ENCODE measurements at places on chromosomes 1 and 21.

GRCh38 chr1:229843627-229844238 is 217.7 kb downstream of the URB2 start:
- no peak for DNase-seq

DNA sequence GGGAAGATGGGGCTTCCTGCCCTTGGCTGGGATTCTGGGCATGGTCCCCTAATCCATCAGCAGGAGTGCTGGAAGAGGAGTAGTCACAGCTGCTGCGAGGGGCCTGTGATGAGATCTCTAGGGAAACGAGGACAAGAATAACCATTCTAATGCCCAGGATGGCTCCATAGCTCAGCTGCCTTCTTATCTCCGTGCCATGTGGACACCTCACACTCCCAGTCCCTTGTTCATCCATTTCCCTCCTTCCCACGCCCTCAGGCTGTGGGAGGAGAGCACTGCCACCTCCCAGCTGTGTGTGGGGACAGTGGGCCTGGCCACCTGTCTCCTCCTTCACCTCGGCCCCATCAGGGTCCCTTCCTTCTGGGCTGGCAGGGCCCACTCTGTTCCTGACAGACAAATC is 16.1 kb upstream of the ETV3 start:
- DNase-seq: no peak

- DNase-seq: no peak
These were observed 208.4 kb downstream of the OMA1 start for GRCh38 chr1:58338081-58338480.

DNA sequence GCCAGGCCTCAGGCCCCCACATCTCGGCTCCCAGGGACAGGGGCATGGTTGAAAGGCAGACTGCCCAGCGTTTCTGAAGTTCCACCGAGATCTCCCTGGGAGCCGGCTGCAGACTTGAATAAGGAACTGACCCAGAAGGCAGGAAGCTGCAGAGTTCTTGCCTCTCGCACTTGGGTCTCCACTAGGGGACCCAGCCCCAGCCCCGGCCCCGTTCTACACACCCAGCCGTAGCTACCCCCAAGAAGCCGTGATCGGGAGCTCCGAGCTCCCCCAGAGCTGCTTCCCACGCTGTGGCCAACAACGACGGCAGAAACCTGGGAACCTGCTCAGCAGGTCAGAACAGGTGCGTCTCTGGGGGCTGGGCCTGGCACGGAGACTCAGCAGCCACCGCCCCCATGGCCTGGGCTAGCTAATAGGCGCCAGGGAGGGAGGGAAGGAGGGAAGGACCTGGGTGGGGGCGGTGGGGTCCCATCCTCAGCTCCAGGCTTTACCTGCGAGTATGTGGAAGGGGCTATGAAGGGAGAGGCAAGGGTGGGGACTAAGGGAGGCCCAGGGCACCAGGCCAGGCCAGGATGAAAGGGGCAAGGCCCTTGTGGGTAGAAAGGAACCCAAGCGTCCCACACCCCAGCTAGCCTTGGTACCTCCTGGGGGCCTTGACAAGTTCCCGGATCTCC is at the start of gene NECTIN4:
Gene NECTIN4 (minus strand): TSS at position 308 of the 674 bp plus-strand sequence. CDS start 262 bp downstream, at position 46.
- DNase-seq: no peak

DNA sequence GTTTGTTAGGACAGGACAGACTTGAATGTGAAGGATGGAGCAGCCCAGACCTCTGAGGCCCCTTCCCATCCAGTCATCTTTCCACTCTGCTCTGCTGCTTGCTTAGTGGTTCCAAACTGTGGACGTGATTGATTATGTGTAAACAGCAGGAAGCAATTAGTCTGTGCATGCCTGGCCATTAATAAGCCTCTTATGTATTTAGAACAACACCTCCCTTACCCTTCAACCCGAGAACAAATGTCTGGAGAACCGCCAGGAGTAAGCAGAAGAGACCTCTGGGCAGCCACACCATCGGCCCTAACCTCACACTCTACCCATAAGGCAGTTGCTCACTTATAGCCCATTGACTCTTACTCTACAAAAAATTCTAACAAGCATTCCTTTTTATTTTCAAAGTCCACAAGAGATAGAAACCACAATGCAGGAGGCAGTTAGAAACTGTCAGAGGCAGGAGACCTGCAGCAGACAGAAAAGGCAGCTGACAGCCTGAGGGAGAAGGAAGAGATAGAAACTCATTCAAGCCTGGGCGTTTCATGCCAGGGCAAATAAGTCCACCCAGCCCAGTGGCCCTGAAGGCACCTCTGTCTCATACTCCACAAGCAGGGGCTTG is 5.8 kb upstream of the EPHA8 start:
- no peak for DNase-seq

DNA sequence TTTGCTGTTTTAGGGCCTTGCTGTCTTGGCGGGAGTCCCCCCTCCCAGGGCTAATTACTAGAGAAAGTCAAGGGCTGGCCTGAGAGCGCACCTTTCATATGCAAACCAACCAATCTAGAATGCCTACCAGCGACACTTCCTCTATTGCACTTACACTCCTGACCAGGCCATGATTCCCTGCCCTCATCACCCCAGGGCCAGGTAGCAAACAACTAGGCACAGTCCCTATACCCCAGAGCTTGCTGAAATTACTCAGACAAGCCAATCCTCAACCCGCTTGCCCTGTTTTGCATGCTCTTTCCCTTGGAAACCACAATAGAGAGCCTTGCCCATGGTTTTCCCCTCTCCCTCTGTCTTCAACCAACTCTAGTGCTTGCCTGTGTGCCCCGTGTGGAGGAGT is 70.3 kb downstream of the URB2 start:
- DNase-seq: no peak

DNA sequence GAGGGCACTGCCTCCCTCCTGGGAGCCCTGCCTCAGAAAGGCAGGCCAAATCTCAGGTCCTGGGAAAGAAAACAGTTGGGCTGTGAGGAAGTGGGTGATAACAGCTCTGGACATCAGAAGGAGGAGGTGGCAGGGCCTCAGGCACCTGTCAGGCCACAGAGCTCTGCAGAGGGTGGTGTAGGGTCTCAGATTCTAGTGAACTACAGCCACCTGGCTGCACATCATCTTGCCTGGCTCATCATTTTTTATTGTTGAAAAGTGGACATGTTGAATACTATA is 15.3 kb upstream of the ZNF678 start:
- DNase-seq: no peak

GRCh38 chr1:236853921-236854604 is 59.0 kb downstream of the MTR start:
- no peak for DNase-seq

DNA sequence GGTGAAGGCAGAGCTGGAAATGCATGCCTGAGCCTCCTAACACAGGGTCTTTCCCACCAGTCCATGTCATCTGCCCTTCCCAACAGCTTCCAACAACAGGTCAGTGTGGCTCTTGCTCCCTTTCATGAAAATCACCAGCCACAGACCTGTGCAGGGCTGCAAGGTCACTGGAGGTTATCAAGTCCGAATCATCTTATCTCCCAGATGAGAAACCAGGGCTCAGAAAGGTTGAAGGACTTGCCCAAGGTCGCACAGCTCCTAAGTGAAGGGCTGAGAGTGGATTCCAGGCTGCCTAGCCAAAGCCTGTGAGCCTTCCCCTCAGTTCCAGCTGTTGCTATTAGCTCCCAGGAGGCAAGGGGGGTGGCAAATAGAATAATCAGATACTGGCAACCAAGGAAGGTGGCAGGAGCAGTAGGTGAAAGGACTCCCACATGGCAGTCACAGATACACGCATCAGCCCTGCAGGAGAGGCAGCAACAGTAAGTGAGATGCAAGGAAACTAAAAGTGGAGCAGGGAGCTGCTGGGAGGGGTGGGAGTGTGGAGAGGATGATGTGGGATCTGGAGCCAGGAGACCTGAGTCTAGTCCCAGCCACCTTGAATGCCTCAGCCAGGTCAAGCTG is 74.2 kb downstream of the SSBP3 start:
- DNase-seq: no peak

DNA sequence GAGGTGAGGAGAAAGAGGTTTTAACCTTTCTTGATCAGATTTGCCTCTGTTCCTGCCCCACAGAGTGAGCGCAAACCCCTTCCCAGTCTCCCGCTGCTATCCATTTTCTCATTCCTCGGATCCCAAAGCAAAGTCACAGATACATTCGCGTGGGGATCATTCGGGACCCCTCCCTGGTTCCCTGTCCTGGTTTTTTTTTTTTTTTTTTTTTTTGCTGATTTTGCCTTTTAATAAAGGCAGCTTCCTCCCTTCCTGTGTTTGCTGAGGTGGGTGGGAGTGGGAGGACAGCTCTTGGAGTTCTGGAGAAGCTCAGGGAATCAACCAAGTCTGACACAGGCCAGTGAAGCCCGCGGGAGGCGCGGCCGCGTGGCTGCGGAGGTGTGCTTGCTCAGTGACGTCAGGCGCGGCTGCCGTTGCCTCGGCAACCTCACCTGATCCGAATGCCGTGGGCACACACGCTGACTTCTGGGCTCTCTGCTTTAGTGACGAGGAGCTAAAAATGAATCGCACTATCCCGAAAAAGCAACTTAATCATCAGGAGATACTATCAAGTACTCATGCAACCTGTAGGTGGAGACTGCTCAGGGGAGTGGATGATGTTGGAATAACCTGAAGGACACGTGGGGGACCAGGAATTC is 106.4 kb downstream of the TBX19 start:
- DNase-seq: peak; percentile 35

DNA sequence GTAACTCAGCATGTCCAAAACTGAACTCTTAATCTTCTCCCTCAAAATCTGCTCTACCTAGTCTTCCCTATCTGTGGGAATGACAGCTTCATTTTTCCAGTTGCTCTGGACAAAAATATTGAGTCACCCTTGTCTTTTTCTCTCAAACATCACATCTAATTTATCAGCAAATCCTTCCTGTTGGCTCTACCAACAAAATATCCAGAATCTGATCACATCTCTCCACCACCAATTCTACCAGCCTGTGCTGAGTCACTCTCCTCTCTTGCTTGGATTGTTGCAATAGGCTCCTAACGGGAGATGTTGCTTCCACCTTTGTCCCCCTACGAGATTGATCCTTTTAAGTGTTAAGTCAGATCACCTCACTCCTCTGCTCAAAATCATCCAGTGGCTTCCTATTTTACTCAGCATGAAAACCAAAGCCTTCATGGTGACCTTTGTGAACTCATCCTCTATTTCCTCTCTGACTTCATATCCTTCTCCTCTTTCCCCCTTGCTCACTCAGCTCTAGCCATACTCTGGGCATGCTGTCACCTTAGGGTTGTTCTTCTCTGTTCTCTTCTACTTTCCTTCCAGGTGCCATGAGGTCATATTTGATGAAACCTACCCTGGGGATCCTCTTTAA is 21.5 kb upstream of the SMYD2 start:
- DNase-seq: no peak

DNA sequence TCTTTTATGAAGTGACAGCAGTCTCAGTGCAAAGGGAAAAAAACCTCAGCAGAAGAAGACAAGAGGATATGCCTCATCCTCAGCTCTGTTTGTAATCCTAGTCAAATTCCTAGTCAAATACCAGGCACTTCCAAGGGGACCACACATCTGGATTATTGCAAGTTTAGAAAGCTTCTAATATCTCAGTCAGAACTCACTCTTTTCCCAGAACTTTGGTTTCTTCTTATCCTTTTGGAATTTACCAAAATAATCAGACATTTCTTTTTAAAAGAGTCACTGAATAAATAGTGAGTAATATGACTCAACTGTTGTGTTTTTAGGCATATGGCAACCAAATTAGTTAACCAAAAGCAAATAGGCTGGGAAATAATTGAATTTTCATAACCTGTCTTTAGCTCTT is 47.8 kb downstream of the PRRX1 start:
- DNase-seq: no peak

GRCh38 chr1:153646672-153647345 is 11.7 kb upstream of the SNAPIN start:
- DNase-seq: no peak

GRCh38 chr1:36467027-36467410 is 2.8 kb upstream of the MRPS15 start:
- DNase-seq: no peak

- DNase-seq: no peak
These were observed 36.4 kb upstream of the BCL9 start for GRCh38 chr1:147504801-147505311.

- no peak for DNase-seq
These were observed 202.5 kb downstream of the C1orf94 start for GRCh38 chr1:34378968-34379856.

GRCh38 chr1:63779338-63780211 is 5.8 kb downstream of the ROR1 start:
- no peak for DNase-seq

DNA sequence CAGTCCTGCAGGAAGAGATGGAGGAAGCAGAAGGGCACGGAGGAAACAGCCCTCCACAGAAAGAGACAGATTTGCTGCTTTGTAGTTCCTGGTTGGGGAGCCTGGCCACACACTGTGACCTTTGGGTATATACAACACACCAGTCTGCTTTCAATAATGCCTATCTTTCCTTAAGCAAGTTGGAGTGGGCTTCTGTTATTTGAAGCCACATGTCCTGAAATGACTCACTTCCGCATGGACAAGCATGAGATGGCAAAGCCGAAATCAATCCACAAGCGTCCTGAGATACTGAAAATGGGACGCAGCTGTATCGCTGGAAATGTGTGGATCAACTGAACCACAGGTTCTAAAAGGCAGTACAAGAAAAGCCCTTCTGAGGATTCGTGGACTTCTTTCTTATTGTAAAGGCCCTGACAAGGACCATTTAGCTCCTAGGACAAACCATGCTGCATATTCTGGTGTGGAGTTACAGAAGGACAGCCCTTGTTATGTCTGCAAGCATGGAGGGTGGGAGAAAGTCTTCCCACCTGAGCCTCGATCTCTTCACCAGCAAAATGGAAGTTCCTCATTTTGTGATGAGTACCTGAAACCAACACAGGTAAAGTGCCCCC is 22.7 kb upstream of the FHAD1 start:
- no peak for DNase-seq

DNA sequence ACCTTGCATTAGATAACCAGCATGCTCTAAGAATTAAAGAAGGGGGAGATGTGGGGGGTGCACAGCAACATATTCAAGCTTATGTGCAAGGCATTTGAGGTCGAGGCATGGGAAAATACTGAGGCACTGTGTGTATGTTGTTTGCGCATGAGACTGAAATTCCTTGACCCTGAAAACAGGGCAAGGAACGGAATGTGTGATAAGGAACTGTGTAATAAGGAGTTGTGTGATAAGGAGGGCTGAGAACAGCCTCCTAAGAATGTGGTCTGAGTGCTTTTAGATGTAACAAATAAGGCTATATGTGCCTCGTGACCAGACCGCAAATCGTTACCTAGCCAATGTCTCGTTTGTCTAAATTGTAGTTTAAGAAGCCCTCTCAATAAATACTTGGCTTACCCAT is 26.5 kb upstream of the ITLN1 start:
- no peak for DNase-seq

DNA sequence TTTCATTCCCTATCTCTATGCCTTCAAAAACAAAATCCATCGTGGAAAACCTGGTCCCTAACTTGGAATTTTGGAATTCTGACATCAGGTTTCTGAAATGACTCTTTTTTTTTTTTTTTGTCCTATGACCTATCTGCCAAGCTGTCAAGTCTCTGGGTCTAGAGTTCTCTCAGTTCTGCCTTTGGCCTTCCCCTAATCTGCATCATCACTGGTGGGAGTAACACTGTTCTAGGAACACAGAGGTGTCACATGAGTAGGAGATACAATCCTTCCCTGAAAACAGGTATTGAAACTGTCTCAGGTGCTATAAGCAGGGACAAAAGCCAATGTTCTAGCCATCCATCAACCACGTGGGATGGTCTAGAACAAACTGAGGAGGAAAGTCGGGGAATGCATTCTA is 142.0 kb upstream of the ATP1B1 start:
- DNase-seq: no peak

GRCh38 chr1:91742848-91743292 is 143.1 kb downstream of the TGFBR3 start:
- DNase-seq: no peak

Measured in activated CD4-positive, CD25-positive, alpha-beta regulatory T cell (primary cell).